RPMI7951 (cell line): ENCODE measurements at places on chromosomes 1 and 21. TPM values are rescaled to one million over a fixed set of nuclear protein-coding genes. Genes with fewer than 3 reads are reported as not detected.

Gene SPATC1L
- 17.2 and 18.6 TPM in 2 replicates for total RNA-seq

DNA sequence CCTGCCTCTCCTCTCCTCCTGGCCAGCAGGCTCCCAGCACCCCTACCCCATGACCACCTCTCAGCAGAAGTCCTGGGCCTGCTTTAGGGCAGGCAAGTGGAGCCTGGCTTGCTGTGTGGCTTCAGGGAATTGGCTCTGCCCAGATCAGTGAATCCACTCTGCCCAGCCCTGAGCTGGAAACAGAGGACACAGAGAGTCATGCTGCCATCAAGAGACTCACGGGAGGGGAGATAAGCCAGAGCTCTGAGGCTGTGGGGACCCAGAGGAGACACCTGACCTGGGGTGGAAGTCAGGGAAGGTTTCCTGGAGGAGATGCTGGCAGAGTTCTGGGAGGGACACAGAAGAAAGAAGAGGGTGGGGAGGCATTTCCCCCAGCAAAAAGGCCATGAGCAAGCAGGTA, 54.2 kb downstream of the GLIS1 start:
- no peak for DNase-seq

DNA sequence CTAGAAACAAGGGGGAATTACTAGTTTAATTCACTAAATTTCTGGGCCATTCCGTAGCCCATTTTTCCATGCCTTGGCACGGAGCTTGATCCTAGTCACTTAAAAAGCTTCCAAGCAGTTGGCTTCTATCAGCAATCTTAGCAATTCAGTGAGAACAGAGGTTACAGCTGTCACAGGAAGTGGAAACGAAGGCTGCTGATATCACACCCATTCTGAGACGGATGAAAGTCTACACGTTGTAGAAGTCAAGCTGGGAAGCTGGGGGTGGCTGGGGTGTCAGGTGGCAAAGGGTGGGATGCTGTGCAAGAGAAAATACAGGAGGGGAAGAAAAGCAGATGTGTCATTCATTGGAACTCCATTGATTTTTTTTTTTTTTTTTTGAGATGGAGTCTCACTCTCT, 11.8 kb upstream of the STMN1 start:
- no peak for DNase-seq

DNA sequence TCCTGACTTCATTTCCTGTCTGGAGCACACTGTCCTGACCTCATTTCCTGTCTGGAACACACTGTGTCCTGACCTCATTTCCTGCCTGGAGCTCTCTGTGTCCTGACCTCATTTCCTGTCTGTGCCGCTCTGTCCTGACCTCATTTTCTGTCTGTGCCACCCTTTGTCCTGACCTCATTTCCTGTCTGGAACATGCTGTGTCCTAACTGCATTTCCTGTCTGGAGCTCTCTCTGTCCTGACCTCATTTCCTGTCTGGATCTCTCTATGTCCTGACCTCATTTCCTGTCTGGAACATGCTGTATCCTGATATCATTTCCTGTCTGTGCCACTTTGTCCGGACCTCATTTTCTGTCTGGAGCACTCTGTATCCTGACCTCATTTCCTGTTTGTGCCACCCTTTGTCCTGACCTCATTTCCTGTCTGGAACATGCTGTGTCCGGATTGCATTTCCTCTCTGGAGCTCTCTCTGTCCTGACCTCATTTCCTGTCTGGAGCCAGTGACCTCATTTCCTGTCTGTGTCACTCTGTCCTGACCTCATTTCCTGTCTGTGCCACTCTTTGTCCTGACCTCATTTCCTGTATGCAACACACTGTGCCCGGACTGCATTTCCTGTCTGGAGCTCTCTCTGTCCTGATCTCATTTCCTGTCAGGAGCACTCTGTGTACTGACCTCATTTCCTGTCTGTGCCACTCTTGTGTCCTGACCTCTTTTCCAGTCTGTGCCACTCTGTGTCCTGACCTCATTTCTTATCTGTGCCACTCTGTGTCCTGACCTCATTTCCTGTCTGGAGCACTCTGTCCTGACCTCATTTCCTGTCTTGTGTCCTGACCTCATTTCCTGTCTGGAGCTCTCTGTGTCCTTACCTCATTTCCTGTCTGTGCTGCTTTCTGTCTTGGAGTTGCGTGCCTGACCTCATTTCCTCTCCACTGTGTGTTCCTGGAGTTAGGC, 27.6 kb downstream of the SKI start:
- DNase-seq = peak; percentile 80

Gene GIPC2
- under 0.01 and 0.10 TPM in 2 replicates for total RNA-seq

Gene EPHA8
- total RNA-seq = not detected in 2 replicates

GRCh38 chr1:116532671-116533428, 38.0 kb downstream of the CD58 start:
- no peak for DNase-seq
